Fibroblast of mammary gland (primary cell): ENCODE measurements at places on chromosomes 1 and 21.
A peak's percentile ranks its signal among the peaks of the same experiment; 100 is the strongest.

DNA sequence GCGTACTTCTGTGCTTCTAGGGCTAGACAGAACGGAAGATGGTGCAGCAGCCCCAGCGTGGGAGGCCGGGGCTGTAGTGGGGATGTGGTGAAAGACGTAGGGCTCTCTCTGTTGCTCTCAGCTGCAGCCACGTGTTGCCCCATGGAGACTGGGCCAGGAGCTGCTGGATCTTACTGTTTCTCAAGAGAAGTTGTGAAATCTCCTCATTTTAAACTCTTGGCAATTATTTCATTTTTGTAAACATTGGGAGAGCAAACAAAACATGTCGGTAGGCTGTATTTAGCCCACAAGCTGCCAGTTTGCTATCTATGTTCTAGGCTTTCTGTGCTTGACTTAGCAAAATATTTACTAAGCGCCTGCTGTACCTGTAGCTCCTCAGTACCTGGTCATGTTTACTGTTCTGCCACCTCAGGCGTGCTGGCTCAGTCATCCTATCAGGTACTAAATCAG lies 15.9 kb upstream of the ELOA start:
- peak; percentile 91 for DNase-seq

DNA sequence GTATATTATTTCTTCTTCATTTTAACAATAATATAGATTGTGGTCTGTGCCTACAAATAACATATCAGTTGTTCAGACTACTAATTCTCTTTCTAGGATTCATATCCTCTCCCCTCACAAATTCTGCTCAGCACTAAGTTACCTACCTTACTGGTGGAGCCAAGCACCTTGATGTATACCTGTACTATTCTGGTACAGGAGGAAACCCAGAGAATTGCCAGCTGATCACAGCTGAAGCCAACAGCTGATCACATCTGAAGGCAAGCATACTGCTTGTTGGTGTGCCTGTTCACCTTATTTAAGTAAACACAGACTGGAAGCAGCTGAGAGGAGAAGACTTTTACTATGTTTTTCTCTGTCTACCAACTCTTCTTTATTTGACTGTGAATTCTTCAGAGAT lies 101.8 kb downstream of the PBX1 start:
- DNase-seq = no peak

GRCh38 chr21:41680444-41681347 lies 86.2 kb downstream of the RIPK4 start:
- DNase-seq = no peak

- DNase-seq = peak; percentile 88
These were observed 345.8 kb downstream of the KIF26B start for GRCh38 chr1:245500546-245500945.

DNA sequence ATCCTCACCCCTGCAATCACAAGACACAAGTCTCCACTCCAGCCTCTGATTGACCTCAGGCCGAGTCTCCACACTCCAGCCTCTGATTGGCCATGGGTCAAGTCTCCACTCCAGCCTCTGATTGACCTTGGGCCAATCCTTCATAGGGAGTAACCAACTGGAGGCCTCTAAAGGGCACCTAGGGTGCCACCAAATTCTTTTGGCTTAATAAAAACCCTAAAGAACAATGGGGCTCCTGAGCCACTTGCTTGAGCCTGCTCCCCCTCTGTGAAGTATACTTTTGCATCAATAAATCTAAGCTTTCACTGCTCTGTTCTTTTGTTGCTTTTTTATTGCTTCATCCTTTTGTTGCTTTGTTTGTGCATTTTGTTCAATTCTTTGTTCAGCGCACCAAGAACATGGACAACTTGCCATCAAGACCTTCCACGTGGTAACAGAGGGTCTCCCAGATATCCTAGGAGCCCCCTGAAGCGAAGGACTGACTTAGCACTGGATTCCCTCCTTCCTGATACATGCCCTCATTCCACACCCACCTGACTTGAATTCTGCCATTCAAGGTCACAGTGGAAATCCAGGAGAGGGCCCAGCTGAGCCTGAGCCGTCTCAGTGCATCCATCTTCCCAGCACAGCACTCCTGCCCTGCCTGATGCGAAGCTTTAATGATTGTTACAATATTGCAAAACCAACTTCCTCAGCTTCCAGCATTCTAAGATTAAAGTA lies 152.9 kb downstream of the NPHP4 start:
- no peak for DNase-seq

- no peak for DNase-seq
These were observed 25.9 kb upstream of the RAP1A start for GRCh38 chr1:111593403-111594305.

GRCh38 chr1:206582971-206583706 lies 29.1 kb downstream of the EIF2D start:
- DNase-seq = no peak
